Dermis blood vessel endothelial cell (primary cell): ENCODE measurements at places on chromosomes 4 and X. TPM values are rescaled to one million over a fixed set of nuclear protein-coding genes. Genes with fewer than 3 reads are reported as not detected.

Gene FAM47E
- 0.14 and 0.17 TPM in 2 replicates for total RNA-seq

Gene SLC26A1
- total RNA-seq: 0.19 TPM in 1 of 2 replicates, not detected in the other

Gene CPLX1
- 0.09 and 0.34 TPM in 2 replicates for total RNA-seq

Gene ARR3
- not detected in 2 replicates for total RNA-seq

Gene TMEM35A
- 0.85 and 1.7 TPM in 2 replicates for total RNA-seq

Gene SMPX
- total RNA-seq: not detected in 2 replicates

Gene RIPPLY1
- total RNA-seq: not detected in 2 replicates

Gene FUNDC1
- total RNA-seq: 9.9 and 10.2 TPM in 2 replicates

Gene ENPEP
- total RNA-seq: 0.14 and 1.5 TPM in 2 replicates

Gene NOA1
- total RNA-seq: 22.6 and 29.2 TPM in 2 replicates
